ENCODE measurements at places on chromosomes 7 and 10. TPM values are rescaled to one million over a fixed set of nuclear protein-coding genes. Genes with fewer than 3 reads are reported as not detected.

The ERVW-1 gene
- not detected for total RNA-seq

The GARIN1A gene
- total RNA-seq, result 0.29 TPM

The AKR1D1 gene
- not detected for total RNA-seq

The UTF1 gene
- 21.7 TPM for total RNA-seq

The COL26A1 gene
- 71.4 TPM for total RNA-seq

The GPRIN2 gene
- total RNA-seq, result 17.8 TPM

The KIF11 gene
- total RNA-seq, result 59.2 TPM

Data from H1 (cell line).